ENCODE measurements at places on chromosomes 6 and 20.

GRCh38 chr6:27582928-27583725 lies 110.2 kb upstream of the ZNF184 start:
- no peak for DNase-seq

DNA sequence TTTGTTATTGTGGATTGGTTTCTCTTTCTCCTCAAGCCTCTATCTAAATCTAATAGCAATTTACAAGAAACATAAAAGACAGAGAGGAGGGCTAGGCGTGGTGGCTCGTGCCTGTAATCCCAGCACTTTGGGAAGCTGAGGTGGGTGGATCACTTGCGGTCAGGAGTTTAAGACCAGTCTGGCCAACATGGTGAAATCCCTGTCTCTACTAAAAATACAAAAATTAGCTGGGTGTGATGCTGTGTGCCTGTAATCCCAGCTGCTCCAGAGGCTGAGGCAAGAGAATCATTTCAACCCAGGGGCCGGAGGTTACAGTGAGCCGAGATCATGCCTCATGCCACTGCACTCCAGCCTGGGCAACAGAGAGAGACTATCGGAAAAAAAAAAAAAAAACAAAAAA lies 46.6 kb downstream of the SLC2A12 start:
- DNase-seq = no peak

GRCh38 chr6:140486450-140487361 lies 1112.3 kb upstream of the CITED2 start:
- DNase-seq = no peak

DNA sequence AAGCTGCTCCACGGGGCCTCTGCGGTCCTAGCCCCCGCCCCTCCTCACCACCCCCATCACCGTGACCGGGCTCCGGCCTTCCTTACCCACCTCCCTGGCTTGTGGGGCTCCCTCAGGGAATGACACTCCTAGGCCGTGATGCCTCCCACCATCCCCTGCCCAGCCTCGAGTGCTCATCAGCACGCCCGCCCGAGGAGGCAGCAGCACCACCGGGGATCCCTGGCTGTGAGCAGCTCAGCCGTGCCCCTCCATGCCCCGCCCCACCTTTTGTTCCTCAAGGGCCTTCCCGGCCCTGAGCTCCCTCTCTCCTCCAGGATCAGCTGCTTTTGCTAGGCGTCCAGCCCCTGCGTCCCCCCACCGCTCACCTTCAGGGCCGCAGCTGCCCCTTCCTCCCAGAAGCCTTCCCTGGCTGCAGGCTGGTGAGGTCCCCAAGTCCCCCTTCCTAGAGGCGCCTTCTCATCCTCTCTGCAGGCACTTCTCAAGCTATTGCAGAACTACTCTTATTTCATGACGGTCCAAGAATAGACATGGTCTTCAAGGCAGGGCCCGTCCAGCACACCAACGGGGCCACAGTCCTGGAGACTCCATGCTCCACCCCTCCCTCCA lies 3.0 kb downstream of the FNDC11 start:
- DNase-seq = no peak

DNA sequence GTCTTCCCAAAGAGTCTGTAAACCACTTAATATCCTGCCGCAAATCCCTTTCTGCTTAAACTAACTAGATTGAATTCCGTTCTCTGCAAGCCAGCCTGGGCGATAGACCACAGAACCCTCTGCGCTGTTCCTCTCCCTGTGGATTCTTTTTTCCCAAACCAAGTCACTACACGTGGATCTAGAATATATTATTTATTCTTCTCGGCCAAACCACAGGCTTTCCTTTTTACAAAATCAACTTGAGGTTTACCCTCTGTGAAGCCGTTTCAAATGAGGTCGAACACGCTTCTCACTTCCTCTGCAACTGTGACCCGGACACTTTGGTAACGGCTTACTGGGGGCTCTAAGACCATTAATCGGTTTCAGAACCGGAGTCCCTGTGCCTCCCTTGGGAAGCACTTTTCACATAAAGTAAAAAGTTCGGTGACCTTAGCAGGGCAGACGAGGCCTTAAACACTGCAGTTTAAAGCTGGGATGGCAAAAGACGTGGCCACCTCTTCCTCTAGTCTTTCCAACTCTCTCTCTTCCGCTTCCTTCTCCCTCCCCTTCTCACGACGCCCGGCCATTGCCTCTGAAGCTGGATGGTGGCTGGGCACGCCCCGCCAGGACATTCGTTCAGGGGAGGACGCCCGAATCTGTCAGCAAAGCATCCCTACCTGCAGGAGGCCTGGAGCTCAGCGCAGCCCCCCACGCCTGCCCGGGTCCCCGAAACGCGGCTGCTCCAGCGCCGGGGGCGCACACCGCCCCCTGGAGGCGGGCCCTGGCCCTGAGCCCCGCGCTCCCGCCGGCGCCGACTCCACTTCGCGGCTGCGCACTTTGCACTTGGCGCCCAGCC lies 55.0 kb upstream of the FOXC1 start:
- DNase-seq = peak; percentile 89

- no peak for DNase-seq
Measured at GRCh38 chr6:136613477-136613876, 63.3 kb upstream of the MAP7 start.

DNA sequence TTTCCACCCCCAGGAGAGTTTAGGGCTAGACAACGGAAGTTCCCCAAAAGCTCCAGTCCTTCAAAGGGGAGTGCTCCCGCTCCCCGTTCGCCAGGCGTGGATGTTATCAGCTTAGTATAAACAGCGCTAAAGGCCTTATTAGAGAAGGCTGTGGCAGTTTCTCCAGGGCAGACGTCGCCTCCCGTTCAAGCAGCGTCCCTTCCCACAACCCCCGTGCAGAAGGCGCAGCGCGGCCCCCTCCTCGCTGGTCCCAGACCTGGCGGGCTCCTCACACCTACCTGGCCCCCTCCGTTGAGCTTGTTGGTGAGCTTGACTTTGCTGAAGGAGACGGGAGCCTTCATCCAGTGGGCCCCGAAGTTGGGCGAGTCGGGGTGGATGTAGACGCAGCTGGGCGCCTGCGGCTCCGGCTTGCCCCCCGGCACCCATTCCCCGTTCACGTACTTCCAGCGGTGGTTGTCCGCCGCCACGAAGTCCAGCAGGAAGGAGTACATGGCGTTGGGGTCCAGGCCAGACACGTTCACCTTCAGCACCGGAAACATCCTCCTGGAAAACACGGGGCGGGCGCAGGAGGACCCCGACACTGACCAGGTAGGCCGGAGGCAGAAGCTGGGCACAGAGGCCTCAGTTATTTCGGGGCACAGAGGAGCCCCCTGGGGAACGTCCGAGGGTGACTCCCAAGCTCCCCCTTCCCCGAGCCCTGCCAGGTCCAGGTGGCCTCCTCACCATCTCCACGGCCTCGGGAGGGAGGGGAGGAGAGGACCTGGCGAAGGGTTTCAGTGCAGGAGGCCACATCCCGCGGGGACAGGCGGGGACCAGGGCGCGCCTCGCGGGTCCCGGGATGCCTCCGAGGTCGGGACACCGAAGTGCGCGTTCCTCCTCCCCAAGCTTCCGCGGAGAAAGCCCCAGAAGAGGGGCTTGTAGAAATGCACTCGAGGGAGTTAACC lies 1.1 kb downstream of the TBXT start:
- no peak for DNase-seq

GRCh38 chr20:19974630-19975435 lies 42.3 kb upstream of the NAA20 start:
- DNase-seq = peak; percentile 91

DNA sequence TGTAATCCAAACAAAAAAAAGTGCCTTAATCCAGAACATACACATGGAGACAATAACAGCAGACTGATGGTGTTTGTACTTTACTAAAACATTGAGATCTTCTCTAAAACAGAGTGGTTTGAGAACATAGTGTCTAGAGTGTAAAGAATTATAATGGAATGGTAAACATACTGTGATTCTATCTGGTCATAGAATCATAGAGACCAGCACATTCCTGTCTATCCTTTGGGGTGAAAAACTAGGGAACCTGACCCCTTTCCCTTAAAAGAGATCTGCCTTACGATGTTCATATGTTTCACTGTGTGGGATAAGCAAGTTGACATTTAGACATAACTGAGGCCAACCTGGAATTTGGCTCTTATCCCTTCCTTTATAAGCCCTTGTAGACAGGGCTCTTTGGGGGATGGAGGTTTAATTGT lies 55.7 kb downstream of the TRMT11 start:
- no peak for DNase-seq

GRCh38 chr20:50911030-50911429 lies 20.2 kb downstream of the ADNP start:
- DNase-seq = no peak

DNA sequence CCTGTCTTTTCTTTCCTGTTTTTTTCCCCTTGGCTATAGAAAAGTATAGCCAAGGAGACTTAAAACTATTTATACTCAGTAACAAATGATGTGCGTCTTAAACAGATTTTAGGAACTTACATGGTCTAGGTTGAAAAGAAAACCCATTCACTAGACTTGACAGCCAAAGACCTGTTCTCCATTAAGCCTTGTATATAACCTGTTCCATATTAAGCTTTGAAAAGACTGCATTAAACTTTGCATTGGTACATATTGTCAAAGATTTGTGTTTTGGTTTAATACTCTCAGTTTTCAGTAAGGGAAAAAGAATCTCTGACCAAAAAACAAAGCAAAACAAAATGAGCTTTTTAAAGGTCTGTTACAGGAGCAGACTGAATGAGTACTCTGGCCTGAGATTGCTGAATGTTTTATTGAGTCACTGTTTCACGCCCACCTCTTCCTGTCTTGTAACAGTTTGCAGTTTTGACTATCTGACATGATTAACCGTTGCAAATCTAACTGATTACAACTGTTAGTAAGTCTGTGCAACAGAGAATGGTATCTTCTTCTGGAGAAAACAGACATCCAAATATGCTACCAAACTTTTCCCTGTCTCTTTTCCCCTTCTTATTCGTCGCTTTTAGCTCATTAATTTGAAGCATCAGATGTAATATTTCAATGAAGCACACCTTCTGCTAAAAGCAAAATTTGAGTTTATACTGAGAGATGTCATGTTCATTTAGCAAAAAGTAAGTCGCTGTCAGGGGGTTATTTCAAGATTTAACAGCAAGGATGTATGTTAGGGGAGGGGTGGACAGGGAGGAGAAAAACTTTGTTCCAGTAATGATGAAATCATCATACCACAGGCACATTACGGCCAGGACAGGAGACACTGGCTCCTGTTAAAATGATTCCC lies 59.1 kb upstream of the SUPT3H start:
- no peak for DNase-seq

DNA sequence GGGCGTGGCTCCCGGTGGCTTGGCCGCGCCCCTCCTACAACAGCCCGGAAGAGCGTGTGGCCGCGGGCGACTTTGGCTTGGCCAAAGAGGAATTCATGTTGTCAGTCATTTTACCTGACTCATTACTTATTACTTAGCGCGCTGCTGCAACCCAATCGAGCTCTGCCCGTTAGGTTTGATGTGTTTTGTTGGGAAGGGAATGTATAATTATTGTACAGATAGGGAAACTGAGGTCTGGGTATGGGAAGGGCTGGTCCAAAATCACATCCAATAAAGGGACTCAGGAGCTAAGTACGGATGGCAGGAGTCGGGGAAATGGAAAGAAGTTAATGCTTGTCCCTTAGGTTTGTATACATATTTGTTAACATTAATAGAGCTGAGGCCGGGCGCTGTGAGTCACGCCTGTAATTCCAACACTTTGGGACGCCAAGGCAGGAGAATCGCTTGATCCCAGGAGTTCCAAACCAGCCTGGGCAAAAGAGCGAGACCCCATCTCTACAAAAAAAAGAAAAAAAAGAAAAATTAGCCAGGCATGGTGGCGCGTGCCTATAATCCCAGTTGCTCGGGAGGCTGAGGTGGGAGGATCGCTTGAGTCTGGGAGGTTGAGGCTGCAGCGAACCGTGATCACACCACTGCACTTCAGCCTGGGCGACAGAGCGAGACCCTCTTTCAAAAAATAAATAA lies 639 bp upstream of the ZNF335 start:
- DNase-seq = peak; percentile 46

DNA sequence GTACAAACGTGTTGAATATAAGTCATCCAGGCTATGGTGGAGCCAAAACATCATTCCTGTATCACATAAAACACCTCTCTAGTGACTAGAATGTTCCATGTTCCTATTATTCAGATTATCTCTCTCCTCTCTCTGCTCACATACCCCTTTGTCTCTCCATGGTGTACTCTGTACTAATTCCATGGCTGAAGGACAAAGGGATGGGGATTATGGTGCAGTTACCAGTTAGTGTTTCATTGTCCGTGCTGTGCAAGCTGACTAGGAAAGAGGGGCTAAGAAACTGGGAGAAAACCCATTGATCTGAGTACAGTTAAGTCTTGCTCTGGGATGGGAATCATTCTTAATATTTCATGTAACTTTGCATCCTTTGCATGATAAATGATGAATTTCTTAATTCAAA lies 397.4 kb upstream of the NOX3 start:
- no peak for DNase-seq

GRCh38 chr6:43746613-43747102 lies 23.4 kb upstream of the VEGFA start:
- DNase-seq = peak; percentile 60

GRCh38 chr20:9532069-9532838 lies 17.9 kb downstream of the LAMP5 start:
- no peak for DNase-seq

- DNase-seq = no peak
Measured at GRCh38 chr6:144220031-144220790, 64.9 kb upstream of the UTRN start.

- no peak for DNase-seq
Measured at GRCh38 chr6:81987293-81987692, 234.8 kb upstream of the TENT5A start.

- no peak for DNase-seq
Measured at GRCh38 chr6:17267566-17267965, 13.6 kb upstream of the RBM24 start.

- peak; percentile 79 for DNase-seq
Measured at GRCh38 chr6:26284537-26285142, 80.4 kb upstream of the BTN3A2 start.

DNA sequence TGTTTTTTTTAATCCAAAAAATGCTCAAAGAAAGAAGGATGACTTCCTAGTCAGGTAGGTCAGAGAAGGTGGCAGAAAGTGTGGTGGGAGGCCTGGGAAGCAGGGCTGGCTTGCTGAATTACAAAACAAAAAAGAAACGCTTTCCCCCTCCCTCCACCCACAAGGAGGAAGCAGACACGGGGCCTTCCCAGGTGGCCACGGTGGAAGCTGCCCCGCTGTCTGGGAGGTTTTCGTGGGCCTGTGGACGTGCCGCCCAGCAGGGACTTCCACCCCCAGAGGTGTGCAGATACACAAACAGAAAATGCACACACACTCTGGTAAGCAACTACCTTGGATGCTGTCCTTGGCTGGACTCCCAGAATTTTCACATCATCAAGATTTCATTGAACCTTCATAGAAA lies 198.2 kb upstream of the CDH4 start:
- no peak for DNase-seq

GRCh38 chr20:45510242-45510862 lies 5.1 kb downstream of the SPINT3 start:
- no peak for DNase-seq

- no peak for DNase-seq
Measured at GRCh38 chr20:57250607-57251343, 15.7 kb downstream of the BMP7 start.

GRCh38 chr6:167703347-167703746 lies 123.4 kb upstream of the AFDN start:
- DNase-seq = no peak

- DNase-seq = no peak
Measured at GRCh38 chr20:53608071-53608455, 14.4 kb upstream of the ZNF217 start.
